ENCODE measurements at places on chromosomes 6 and 20.

GRCh38 chr20:11170565-11170964, 496.8 kb upstream of the JAG1 start:
- no peak for DNase-seq

DNA sequence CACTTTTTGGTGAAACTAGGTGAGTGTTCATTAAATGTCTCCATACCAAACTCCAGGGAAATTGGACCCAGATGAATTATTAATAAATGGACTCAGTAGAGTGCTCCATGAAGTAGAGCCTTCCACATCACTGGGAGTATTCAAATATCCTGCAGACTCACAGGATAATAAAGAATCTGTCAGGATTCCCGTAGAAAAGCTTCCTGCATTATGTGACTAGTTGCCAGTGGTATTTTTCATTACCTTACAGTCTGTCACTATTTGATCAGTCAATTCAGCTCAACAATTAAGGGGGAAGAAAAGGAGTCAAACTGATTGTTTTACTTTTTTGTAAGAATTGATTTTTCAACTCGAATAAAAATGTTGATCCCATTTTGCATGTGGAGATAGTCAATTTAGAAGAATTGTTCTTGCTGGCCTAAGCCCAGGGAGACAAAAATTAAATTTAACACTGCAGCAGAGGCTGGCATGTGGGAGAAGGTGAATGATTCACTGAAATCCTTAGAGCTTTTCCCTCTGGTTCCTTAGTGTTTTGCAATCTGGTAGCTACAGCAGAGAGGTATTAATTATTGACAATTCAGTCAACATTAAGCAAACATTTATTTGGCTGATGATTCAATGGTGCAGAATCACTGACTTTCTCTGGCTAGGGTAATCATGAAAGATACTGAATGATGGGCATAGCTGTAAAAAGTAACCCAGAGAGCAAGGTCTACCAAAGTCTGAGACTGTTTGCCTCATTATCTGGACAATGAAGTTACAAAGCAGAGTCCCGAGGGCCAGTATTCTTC, 442.4 kb downstream of the CD83 start:
- DNase-seq = no peak

DNA sequence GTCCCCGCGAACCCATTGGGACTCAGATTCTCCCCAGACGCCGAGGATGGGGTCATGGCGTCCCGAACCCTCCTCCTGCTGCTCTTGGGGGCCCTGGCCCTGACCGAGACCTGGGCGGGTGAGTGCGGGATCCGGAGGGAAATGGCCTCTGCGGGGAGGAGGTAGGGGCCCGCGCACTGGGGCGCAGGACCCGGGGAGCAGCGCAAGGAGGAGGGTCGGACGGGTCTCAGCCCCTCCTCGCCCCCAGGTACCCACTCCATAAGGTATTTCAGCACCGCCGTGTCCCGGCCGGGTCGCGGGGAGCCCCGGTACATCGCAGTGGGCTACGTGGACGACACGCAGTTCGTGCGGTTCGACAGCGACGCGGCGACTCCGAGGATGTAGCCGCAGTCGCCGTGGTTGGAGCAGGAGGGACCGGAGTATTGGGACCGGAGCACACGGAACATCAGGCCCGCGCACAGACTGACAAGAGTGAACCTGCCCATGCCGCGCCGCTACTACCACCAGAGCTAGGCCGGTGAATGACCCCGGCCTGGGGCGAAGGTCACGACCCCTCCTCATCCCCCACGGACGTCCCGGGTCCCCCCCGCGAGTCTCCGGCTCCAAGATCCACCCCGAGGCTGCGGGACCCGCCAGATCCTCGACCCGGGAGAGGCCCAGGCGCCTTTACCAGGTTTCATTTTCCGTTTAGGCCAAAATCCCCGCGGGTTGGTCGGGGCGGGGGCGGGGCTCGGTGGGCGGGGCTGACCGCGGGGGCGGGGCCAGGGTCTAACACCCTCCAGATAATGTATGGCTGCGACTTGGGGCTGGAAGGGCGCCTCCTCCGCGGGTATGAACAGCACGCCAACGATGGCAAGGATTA, 15.7 kb upstream of the HLA-A start:
- DNase-seq = peak; percentile 45

DNA sequence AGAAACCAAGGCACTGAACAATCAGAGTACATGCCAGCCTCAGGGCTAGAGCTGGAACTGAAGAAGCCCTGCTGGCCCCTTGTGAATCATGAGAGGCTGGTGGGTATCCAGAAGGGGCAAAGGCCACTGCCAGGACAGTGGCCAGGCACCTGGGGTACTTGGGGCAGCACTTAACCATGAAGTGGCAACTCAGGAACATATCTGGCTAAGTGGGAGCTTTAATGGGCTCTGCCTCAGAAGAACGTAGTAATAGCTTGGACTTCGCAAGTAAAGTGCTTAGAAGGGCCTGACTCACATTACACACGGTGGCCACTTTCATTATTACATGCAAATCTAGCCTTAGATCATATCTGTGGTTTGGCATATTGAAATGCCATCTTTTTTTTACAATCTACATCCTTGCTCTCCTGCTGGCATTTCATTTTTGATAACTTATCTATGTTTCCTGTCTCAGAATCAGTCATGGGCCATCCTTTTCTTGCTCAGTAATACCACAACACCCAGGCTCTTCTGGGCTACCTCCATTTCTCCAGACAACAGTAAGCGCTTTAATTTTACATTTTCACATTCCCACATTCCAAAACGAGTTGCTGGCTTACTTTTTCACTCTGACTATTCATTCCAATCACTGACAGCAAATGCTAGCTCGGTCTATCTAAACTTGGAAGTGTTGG, 21.6 kb downstream of the NAPB start:
- no peak for DNase-seq

GRCh38 chr6:31734821-31735406, 1.4 kb downstream of the CLIC1 start:
- DNase-seq = peak; percentile 60

GRCh38 chr20:24588047-24588635, 118.7 kb downstream of the SYNDIG1 start:
- no peak for DNase-seq

DNA sequence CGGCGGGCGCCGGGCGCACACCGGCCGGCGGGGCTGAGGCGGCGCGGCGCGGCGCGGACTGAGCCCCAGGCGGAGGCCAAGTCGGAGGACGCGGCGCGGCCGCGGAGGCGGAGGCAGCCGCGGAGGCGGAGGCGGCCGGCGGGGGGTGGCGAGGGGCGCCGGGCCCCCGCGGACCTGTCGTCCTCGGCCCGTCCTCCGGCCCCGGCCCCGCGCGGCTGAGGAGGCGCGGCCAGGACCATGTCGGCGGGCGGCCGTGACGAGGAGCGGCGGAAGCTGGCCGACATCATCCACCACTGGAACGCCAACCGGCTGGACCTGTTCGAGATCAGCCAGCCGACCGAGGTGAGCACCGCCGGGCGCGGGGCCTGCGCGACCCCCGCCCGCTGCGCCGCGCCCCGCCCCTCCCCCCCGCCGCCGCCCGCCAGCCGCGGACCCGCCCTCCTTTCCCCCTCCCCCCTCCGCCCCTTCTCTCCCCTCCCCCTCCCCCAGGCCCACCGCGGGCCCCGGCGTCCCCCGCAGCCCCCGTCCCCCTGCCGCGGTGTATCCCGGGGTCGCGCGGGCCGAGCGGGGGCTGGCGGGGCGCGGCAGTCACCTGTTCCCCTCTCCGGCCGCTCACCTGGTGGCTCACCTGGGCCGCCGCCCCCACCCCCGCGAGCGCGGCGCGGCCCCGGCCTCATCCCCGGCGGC, at the start of gene AFDN:
TSS of gene AFDN (plus strand) at position 16 of the 687 bp plus-strand sequence. CDS start at position 238, 222 bp downstream.
- DNase-seq = no peak

GRCh38 chr6:11043961-11044711, at the start of gene ELOVL2:
ELOVL2 (minus strand) TSS chr6:11044305; CDS start chr6:11044230, 75 bp downstream.
- DNase-seq = no peak

DNA sequence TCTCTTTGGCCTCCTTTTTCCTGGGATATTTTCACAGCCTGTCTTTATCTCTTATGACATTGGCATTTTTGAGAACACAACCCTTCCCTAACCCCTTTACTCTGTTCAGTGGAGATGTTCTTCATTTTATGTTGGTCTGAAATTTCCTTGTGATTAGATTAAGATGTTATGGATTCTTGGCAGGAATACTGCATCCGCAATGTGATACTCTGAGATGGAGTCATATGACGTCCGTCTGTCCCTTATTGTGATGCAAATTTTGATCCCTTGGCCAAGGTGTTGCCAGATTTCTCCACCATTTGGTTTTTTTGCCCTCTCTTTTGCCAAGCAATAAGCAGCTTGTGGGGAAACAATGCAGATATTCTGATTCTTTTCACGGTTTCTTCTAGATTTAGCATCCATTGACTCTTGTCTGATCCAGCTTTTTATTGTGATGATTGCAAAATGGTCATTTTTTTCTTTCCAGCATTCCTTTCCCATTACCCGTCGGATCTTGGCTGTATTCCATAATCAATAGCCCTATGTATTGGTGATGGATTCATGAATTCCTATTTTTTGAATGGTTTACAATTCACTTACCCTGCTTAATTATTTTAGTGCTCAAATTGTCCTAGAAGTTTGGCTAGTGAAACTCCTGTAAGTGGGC, 85.1 kb downstream of the NCOA3 start:
- DNase-seq = no peak

- DNase-seq = peak; percentile 86
These were observed 503 bp downstream of the PPDPF start for GRCh38 chr20:63520934-63521601.

GRCh38 chr20:33667676-33668465, 1.1 kb downstream of the ACTL10 start:
- DNase-seq = peak; percentile 79

DNA sequence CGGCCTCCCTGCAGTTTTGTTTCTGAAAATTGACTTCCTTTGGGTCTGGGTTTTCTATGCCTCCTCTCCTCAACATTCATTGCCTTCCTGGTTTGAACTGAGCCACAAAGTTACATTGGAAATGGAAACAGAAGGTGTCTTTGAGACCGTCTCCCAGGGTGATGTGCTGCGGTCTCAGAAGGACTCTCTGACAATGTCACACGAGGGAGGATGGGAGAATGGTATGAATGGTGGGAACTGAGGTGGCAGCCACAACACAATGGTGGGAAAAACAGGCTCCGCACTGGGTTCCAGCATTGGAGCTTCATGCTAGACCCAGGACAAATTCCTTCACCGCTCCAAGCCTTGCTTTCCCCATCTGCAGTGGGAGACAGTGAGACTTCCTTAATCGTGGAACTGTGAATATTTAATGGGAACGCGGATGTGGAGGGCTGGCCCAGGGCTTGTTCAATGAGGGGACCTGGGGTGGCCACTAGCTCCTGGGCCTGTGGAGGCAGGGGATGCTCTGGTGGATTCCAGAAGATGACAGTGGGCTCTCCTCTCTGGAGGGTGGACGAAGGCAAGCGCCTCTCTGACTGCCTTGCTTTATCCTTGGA, 73.9 kb downstream of the KCNB1 start:
- DNase-seq = no peak

GRCh38 chr6:163392533-163392932, 22.0 kb upstream of the QKI start:
- DNase-seq = peak; percentile 35

- no peak for DNase-seq
These were observed 68.8 kb downstream of the KCNB1 start for GRCh38 chr20:49413677-49414076.

- no peak for DNase-seq
These were observed 280.9 kb downstream of the KIF16B start for GRCh38 chr20:16292226-16292880.

- DNase-seq = no peak
These were observed 154.3 kb downstream of the GRM4 start for GRCh38 chr6:33991610-33992009.

- DNase-seq = peak; percentile 79
These were observed 40.4 kb upstream of the HMGA1 start for GRCh38 chr6:34196116-34196832.

DNA sequence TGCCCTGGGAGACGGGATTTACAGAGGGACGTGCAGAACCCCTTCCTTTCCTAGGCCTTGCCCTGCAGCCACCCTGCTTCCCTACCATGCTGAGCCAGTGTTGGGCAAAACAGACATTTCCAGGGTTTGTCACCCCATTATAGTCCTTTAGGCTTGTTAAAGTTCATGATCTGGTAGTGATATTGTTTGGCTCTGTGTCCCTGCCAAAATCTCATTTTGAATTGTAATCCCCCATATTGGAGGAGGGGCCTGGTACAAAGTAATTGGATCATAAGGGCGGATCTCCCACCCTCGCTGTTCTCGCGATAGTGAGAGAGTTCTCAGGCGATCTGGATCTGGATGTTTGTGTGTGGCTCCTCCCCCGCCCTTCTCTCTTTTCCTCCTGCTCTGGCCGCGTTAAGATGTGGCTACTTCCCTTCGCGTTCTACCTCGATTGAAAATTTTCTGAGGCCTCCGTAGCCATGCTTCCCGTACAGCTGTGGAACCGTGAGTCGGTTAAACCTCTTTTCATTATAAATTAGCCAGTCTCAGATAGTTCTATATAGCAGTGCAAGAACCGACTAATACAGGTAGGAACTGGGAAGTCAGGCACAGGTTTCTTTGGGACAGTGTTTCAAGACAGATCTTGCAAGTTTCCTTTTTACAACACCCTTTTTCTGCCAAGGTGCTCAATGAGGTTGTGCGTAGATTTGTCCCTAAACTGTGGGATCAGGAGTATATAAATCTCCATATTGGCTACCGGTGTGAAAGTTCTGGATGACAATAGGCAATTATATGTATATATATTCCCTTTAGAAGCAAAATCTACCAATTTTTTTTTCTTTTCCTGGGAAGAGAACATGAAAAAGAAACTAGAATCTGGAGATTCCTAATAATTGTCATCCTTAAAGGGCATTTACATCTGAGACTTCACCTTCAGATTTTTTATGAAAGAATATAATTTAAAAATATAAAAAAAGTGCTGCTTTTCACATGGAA, 152.1 kb downstream of the SAMD5 start:
- no peak for DNase-seq

GRCh38 chr6:132063204-132063603, 112.0 kb upstream of the CCN2 start:
- no peak for DNase-seq

GRCh38 chr20:54144847-54145414, 28.9 kb downstream of the CYP24A1 start:
- DNase-seq = no peak

- DNase-seq = no peak
These were observed 29.4 kb downstream of the TFAP2B start for GRCh38 chr6:50847890-50848594.

GRCh38 chr6:140921366-140922226, 1211.1 kb upstream of the GJE1 start:
- DNase-seq = peak; percentile 31

DNA sequence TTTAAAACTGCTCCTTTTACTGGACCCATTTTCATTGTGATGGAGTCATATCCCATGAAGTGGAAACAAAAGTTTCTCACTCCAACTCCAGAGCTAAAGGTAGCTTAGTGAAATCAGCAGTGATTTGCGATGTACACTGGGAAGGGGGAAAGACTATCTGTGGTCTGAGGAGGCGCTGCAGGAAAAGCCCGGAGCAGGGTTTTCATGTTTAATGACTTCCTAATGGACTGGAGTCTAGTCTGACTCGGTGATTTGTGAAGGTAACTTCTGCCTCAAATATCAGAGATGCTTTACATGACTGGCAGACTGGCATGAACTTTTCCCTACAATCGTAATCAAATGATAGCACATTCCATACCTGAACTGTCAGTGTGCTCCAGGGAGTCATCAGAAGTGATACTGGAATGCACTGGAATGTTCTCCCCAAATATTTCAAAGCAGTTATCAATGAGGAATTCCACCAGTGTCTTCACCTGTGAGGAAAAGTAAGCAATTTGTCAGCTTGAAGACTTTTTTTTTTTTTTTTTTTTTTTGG, 7.0 kb downstream of the TAGAP start:
- DNase-seq = no peak

GRCh38 chr6:76776876-76777275, 686.4 kb downstream of the HTR1B start:
- no peak for DNase-seq

GRCh38 chr20:62437496-62437895, 10.2 kb upstream of the RBBP8NL start:
- no peak for DNase-seq

GRCh38 chr6:39295611-39296011, 18.6 kb downstream of the KCNK17 start:
- no peak for DNase-seq

All from prostate gland (tissue), 2 donors.